NT2/D1 (cell line): ENCODE measurements at places on chromosomes 11 and 22.

GRCh38 chr11:1921574-1922141 is 2.2 kb downstream of the TNNT3 start:
- DNase-seq, result no peak

DNA sequence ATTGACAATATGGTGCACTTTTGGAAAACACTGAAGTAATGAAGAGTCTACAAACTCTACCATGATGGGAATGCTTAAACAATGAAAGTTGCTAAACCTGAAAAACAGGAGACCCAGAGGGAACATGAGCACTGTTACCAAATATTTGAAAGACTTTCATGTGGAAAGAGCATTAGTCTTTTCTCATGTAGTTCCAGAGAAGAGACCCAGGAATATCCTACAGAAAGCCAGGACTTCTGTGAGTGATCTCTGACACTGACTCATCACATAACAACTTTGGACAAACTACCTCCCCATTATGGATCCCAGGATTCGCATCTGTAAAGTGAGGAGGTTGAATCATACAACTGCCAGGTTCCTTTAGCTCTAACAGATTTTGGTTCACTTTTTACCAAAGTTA is 62.2 kb downstream of the FAM181B start:
- no peak for DNase-seq

DNA sequence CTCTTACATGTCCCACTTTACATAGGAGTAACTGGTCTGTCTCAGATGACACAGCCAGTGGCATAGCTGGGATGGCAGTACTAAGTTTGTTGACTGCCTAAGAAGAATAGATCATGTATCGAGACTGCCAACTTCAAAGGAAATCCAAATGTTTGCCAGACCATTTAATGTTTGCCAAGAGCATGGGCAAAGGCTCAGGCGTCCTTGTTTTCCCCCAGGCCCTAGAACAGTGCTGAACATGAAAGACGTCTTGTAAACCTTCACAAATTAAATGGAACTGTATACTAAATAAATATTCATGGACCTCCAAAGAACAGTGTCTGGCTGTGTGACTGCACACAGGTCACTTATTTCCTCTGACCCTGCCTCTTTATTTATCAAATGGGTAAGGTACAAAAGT is 234.7 kb upstream of the CCDC90B start:
- DNase-seq, result no peak

DNA sequence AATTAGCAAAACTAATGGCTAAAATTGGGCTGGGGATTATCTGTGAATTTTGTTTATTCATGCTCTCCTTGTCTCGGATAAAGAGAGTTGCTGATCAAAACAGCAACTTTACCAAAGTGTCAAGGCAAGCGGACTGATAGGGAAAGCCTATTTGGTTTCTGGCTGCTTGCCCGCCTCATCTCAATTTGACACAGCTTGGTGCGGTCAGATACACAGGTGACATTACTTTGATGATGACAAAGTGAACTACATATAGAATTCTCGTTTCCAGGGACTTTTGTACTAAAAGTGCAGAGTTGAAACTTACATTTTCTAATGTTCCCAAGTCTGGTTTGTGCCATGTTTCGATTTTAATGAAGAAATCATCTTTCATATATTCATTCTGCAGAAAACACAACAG is 22.8 kb downstream of the PITPNB start:
- DNase-seq, result no peak

- DNase-seq, result no peak
Observed at GRCh38 chr11:73416786-73417185, 40.6 kb downstream of the RELT start.

DNA sequence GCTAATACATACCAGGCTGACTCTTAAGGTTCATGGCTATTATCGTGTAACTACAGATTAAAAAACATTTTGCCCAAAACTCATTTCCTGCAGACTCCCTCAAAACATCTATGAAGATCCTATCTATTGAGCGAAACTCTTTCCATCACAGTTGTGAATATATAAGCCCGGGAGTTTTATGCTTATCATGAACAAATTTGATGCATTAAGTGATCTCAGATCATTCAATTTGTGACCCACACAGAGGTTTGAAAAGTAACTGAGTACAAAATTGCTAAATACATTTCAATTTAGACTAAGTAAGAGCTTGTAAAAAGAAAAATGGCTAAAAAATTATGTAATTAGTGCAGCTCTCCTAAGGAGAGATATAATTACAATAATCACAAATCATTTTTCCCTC is 1228.8 kb upstream of the TENM4 start:
- no peak for DNase-seq

GRCh38 chr11:68749229-68750123 is 1.8 kb downstream of the TESMIN start:
- peak; percentile 35 for DNase-seq

DNA sequence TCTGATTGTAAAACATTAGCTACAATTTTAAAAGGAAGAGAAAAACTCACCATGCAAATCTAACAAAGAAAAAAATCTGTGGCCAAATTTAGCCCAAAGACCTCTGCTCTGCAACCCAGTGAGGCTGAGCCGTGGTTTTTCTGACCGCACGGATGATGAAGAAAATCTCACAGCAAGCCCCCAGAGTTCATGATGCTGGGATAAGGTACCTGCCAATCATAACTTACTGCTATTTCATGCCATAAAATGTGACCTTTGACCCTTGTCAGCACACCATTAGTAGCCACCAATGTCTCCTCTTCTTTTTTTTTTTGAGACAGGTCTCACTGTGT is 11.1 kb downstream of the CERK start:
- DNase-seq, result no peak

DNA sequence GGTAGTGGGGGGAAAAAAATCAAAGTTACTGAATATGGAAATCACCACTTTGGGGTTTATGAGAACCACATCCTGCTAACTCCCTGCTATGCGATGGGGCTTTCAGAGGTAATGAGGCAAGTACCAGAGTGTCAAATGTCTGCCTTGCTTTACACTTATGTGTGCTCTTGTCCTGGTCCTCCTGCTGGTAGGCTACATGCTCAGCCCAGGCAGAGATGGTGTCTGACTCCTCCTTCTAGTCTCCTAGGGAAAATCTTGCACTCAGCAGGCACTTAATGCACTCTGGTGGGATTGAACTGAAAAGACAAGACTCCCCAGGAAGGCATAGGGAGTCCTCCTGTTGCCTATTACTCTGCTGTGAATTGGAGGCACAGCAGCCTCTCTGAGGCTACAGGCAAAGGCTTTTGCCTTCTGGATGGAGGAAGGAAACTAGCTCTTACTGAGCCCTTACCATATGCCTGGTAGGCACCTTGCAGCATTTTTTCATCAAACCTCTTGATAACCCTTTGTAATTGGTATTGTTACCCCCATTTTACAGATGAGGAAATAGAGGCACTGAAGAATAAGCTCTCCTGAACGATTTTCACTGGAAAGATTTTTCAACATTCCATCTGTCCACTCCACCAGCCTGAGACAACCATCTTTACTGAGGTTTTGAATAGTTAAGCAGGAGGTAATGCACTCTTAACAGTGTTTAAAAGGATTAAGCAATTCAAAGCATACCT is 132.1 kb upstream of the PAX6 start:
- no peak for DNase-seq

DNA sequence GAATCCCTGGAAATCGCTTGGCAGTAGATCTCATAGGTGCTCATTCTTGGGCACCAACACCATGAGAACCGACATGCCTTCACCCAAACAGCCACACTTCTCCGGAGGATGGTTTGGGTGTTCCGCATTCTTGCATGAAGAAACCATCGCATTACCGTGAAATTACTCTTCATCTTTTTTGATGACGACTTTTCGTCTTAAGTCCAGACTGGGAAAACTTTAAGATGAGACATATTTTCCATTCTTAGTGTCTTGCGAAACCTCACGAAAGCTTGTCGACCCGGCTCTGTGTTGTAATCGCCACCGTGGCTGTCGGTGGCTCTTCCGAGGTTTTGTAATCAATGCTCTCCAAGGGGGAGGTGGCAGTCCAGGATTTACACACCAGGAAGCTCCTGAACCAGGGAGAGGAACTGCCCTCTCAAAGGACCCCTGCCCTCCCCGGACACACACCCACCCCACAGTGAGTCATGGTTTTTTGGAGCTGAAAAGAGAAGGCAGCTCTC is 1.7 kb downstream of the TOM1 start:
- no peak for DNase-seq

GRCh38 chr11:12693479-12694182 is 19.4 kb downstream of the TEAD1 start:
- DNase-seq, result no peak

DNA sequence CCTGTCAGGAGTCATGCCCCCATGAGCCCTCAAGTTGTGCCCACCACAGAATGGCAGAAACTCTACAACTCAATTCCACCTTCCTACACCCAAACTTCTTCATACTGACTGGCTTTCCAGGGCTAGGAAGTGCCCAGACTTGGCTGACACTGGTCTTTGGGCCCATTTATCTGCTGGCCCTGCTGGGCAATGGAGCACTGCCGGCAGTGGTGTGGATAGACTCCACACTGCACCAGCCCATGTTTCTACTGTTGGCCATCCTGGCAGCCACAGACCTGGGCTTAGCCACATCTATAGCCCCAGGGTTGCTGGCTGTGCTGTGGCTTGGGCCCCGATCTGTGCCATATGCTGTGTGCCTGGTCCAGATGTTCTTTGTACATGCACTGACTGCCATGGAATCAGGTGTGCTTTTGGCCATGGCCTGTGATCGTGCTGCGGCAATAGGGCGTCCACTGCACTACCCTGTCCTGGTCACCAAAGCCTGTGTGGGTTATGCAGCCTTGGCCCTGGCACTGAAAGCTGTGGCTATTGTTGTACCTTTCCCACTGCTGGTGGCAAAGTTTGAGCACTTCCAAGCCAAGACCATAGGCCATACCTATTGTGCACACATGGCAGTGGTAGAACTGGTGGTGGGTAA is at the start of gene OR52W1:
TSS of gene OR52W1 (plus strand) at position 51 of the 637 bp plus-strand sequence. CDS start at position 51, 0 bp downstream.
- no peak for DNase-seq

DNA sequence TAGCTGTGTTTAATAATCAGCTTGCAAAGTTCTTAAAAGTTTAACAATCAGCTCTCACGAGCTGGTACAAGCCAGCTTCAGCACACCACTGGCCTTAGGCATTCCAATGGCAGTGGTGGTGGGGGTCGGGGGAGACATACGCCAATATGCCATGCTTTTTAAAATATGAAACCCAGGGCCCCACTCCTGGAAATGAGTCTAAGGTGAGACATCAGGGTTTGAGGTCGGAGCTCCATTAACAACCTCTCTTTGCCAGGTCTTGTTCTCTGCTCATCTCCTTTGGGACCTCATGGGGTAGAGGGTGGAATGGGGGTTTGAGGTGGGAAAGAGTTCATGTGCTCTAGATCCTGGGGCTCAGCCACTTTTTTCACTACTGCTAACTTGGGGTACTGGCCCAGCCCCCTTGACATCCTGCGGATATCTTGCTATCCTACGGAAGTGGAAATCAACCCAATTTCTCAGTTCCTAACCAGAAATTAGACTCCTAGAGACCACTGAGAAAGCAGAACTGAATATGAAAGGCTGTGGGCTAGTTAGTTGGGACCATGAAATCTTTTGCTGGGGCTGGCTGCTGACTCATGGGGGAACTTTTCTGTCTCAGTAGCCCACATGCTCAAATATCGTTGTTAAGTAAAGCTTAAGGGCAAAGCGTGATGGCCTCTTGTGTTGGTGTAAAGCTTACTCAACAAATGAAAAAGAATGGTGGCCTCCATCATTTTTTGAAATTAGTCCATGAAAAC is 90.1 kb downstream of the PDHX start:
- no peak for DNase-seq

DNA sequence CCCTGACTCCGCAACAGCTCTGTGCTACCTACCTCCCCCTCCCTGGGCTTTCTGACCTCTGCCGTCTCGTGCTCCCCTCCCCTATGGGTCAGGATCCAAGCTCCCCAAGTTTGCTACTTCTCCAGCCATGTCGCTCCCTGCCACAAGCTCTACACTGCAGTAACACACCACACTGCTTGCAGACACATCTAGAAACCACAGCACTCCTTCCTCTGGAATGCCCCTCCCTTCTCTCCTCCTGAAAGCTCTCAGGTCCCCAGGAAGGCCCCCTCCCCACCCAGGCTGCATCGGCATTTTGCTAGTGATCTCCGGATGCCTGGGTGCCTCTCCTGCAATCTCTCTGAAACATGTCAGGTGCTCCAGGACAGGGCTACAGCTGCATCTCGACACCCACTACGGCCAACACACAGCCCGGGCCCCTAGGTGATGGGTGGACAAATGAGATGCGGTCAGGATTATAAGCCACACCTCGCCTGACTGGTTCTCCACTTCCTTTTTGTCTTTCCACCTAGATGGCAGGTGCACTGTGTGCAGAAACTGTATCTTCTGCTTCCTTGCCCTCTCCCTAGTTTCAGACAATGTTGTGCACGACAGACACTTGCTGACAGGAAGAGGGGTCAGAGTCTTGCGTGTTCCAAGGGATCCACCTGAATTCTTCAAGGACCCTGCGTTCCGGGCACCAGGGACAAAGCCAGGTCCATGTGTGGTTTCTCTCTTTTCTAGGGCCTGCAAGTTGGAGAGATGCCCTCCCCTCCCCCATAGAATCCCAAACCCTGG is 22.9 kb downstream of the RPUSD4 start:
- DNase-seq, result no peak

DNA sequence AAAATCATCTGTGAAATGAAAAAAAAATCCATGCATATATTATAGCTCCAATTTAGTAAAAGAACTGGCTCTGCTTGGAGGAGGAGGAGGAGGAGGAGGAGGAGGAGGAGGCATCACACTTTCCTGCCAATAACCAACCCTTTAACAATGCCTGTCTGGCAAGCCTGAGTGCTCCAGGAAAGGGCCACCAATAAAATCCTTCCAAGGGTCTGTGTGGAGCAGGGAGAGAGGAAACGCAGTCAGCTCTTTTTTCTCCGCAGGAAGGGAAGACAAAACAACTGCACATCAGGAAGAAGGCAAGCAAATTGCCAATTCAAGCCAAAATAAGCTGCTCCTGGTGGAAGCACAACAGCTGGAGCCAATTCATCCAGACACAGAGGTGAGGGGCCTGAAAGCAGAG is 139.0 kb downstream of the KCNC1 start:
- no peak for DNase-seq

DNA sequence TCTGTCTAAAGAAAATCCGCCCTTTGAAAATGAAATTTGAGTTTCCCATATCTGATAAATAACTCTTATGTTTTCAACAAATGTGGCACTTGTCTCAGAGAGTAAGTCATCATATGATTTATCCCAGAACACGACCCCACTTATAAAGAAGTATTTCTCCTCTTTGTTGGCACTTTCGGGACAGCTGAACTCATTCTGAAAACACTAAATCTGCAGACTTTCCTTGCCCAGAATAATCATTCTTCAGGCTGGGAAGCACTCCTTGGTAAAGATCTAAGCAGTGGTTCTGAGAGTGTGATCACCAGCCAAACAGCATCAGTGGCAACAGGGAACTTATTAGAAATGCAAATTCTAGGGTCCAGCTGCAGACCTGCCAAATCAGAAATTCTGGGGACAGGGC is 532.2 kb upstream of the API5 start:
- no peak for DNase-seq
